ENCODE measurements at places on chromosomes 2 and 18. TPM values are rescaled to one million over a fixed set of nuclear protein-coding genes. Genes with fewer than 3 reads are reported as not detected.

ME2 gene
- 44.5 TPM for total RNA-seq

ADGRF3 gene
- 0.89 TPM for total RNA-seq

SLC4A5 gene
- total RNA-seq = 7.2 TPM

ANAPC1 gene
- 69.2 TPM for total RNA-seq

VAMP8 gene
- 165 TPM for total RNA-seq

IL36B gene
- not detected for total RNA-seq

SETBP1 gene
- 51.0 TPM for total RNA-seq

FEV gene
- not detected for total RNA-seq

NGEF gene
- 8.1 TPM for total RNA-seq

IL1RL2 gene
- 5.2 TPM for total RNA-seq

GLI2 gene
- total RNA-seq = 9.8 TPM

LOXHD1 gene
- total RNA-seq = 0.29 TPM

NYAP2 gene
- 1.5 TPM for total RNA-seq

ASXL3 gene
- 5.9 TPM for total RNA-seq

ASB18 gene
- not detected for total RNA-seq

ADRA2B gene
- total RNA-seq = 1.1 TPM

LBH gene
- 32.3 TPM for total RNA-seq

UBXN2A gene
- 17.0 TPM for total RNA-seq

POTEC gene
- total RNA-seq = not detected

PRKAG3 gene
- total RNA-seq = not detected

WDFY1 gene
- total RNA-seq = 55.2 TPM

FTCDNL1 gene
- total RNA-seq = 1.5 TPM

MTA3 gene
- total RNA-seq = 72.8 TPM

SGPP2 gene
- total RNA-seq = 45.8 TPM

VSNL1 gene
- 0.39 TPM for total RNA-seq

TUBB6 gene
- 101 TPM for total RNA-seq

SPIRE1 gene
- 28.1 TPM for total RNA-seq

GREB1L gene
- 0.05 TPM for total RNA-seq

CLEC4F gene
- total RNA-seq = 1.2 TPM

LHCGR gene
- not detected for total RNA-seq

MATN3 gene
- total RNA-seq = 2.2 TPM

CNNM3 gene
- total RNA-seq = 18.9 TPM

GALNT13 gene
- total RNA-seq = 13.6 TPM

MAL gene
- 19.2 TPM for total RNA-seq

GYPC gene
- total RNA-seq = 30.1 TPM

ARHGEF33 gene
- 0.68 TPM for total RNA-seq

TMEM37 gene
- 2.2 TPM for total RNA-seq

TUBA3D gene
- not detected for total RNA-seq

ANKRD12 gene
- total RNA-seq = 91.7 TPM

CD8B2 gene
- total RNA-seq = 0.65 TPM

CTNNA2 gene
- total RNA-seq = not detected

CTAGE1 gene
- total RNA-seq = not detected

C2orf66 gene
- 1.0 TPM for total RNA-seq

IL1R2 gene
- total RNA-seq = 5.9 TPM

TBR1 gene
- not detected for total RNA-seq

LYG2 gene
- not detected for total RNA-seq

SLC14A1 gene
- 136 TPM for total RNA-seq

CBLN2 gene
- total RNA-seq = not detected

RSAD2 gene
- total RNA-seq = 4.4 TPM

NAT8 gene
- total RNA-seq = not detected

PSTPIP2 gene
- total RNA-seq = 9.9 TPM

CRYBA2 gene
- not detected for total RNA-seq

ZBTB7C gene
- total RNA-seq = 72.1 TPM

Data from ureter (tissue), 1 donor.